ENCODE measurements at places on chromosomes 2 and 18.

- peak; percentile 49 for DNase-seq
Measured at GRCh38 chr2:211455216-211455841, 898.9 kb downstream of the CPS1 start.

GRCh38 chr2:119246884-119247843 lies 23.5 kb downstream of the STEAP3 start:
- no peak for DNase-seq

DNA sequence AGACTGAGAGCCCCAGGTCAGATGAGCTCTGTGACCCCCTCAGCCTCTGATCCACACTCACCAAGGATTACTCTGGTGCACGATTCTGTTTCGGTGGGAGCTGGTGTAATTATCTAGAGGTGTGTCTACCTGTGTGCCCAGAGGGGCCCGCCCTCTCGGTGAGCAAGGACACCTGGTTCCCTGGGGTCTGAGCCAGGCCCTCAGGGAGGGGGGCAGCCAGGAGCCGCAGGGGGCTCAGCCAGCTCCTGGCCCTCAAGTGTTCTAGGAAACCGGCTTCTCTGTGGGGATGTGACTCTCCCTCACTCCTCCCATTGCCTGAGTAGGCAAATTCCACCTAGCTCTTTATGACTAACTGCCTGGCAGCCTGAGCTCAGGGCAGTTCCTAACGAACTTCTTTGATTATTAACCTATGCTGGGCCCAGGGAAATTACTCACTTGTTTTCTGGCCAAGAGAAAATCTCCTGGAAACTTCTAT lies 17.4 kb downstream of the AGAP1 start:
- peak; percentile 48 for DNase-seq

DNA sequence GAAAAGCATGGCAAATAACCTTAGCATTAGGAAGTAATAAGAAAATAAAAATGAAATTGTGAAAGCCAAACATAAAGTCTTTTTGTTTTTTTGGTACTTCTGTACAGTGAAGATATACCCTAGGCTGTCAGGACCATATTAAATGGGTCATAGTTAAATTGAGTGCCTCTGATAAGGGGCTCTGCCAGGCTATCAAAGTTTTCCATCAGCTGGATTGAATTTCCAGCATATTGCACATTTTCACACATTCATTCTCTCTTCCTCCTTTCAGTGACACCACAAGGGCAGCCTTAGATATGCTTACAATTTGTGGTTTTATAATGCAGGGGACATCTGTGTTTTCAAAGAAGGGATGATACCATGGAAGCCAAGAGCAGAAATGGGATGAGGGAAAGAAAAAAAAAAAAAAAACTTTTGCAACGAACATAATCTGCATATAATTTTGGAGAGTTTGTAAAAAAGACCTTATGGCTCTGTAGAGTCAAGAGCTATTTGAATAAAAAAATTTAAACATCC lies 109.3 kb upstream of the LYPD1 start:
- DNase-seq = no peak

DNA sequence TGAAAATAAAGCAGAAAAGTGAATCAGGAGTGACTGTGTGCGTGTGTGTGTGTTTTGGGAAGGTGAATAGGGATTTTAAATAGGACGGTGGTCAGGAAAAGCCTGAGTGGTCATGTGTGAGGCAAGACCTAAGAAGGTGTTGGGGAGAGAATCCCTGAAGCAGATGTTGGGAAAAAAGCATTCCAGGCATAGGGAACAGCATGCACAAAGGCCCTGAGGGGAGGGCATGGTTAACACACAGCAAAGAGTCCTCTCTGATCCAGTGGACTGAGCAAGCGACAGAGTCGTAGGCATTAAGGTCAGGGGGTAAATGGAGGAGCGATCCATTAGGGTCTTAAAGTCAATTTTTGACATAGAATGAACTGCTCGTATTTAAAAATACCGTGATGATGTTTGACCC lies 34.0 kb upstream of the OTOS start:
- DNase-seq = no peak

GRCh38 chr18:57811477-57812125 lies 8.5 kb upstream of the ATP8B1 start:
- DNase-seq = peak; percentile 83

DNA sequence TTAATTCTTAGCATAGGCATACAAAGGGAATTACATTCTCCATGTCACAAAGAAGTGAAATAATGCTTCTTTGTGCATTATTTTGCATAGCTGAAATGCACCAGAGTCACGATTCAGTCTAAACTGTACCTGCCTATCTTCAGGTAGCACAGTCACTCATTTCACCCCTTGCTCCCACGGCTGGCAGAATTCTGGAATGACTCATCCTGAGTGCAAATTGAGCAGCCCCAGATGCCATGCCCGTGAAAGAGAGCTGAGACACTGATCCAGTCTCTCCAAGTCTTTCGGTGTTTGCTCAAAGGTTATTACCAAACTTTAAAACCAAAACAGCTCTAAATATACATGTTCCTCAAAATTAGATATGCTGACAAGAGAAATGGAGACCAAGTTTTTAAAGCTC lies 168.3 kb upstream of the POU3F3 start:
- no peak for DNase-seq

DNA sequence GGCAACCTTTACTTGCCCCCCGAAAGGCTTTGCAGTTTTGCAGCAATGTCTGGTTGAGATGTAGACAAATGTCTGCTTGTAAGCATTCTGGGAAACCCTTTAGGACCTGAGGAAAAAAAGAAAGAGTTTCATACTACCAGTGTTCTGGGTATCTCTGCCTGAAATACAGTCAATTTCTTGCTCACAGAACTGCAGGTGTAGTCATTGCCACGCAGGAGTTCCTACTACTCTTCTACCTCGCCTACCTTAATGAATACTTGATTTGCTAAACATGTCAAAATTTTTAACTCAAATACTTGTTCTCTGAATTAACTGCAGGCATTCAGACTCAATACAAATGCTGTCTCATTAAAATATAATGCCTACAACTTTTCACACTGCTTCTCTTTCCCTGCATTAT lies 56.4 kb downstream of the GCA start:
- DNase-seq = no peak

GRCh38 chr2:28357948-28358667 lies 34.5 kb upstream of the FOSL2 start:
- DNase-seq = no peak

- DNase-seq = no peak
Measured at GRCh38 chr2:12498704-12499103, 218.0 kb upstream of the TRIB2 start.

DNA sequence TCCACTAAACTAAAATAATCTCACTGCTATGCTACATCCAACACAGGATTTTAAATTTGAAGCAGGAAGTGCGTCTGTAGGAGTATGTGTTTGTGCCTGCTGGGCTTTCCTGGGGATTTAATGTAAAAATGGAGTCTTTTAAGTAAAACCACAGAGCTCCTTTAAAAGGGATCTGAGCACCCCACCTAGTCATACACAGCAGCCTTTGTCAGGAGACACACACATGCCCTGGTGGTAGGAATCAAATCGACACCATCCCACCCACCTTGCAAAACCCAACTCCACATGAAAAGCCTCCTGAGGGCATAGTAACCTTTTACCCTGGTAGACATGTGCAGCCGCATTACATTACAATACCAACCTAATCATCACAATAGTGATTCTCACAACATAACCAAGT lies 29.1 kb downstream of the UXS1 start:
- DNase-seq = peak; percentile 29

- no peak for DNase-seq
Measured at GRCh38 chr2:10241641-10242430, 60.9 kb upstream of the HPCAL1 start.

DNA sequence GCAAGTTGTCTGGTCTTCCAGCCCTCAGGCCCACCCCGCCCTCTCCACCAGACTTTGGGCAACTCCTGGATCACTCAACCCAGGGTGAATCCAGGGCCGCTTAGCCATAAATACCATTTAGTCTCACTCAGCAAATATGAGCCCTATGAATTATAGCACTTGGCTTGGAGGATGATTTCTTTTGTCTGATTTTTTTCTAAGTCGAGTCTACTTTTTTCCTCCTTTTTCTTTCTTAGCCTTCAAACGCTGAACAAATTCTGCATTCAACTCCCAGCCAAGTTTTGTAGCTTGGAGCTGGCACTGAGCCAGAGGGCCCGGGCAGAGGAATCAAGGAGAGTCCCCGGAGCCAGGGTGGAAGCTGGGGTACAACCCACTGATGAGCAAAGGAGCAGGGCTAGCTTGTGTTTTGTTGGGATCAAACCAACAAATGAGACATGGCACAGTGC lies 48.7 kb downstream of the SERTAD2 start:
- DNase-seq = no peak

- no peak for DNase-seq
Measured at GRCh38 chr2:15122915-15123314, 438.2 kb downstream of the NBAS start.

- DNase-seq = peak; percentile 94
Measured at GRCh38 chr2:10368491-10369231, 66.0 kb downstream of the HPCAL1 start.

- no peak for DNase-seq
Measured at GRCh38 chr2:138956116-138956515, 175.9 kb upstream of the NXPH2 start.

DNA sequence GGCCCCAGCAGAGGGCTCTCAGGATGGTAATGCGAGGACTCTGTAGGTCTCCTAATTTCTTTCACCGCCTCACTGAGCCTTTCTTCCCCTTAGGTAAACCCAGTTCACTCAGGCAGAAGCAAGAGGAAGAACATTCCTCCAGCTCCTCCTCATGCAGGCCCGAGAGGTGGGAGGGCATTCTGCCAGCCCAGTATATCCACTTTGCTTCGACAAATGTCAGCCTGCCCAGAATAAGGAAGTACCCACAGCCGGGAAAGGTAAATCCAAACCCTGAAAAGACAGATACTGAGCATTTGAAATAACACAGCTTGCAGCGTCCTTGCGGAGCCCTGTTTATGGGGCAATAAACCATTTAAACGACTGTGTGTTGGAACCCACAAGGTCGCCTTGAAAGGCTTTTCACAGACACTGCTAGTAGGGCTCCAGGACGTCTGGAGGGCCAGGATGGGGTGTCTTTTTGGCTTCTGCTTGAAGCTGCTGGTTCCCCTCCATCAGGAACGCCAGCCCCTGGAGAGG lies 63.0 kb upstream of the STPG4 start:
- no peak for DNase-seq

- no peak for DNase-seq
Measured at GRCh38 chr2:73830871-73831401, 2.2 kb downstream of the STAMBP start.

DNA sequence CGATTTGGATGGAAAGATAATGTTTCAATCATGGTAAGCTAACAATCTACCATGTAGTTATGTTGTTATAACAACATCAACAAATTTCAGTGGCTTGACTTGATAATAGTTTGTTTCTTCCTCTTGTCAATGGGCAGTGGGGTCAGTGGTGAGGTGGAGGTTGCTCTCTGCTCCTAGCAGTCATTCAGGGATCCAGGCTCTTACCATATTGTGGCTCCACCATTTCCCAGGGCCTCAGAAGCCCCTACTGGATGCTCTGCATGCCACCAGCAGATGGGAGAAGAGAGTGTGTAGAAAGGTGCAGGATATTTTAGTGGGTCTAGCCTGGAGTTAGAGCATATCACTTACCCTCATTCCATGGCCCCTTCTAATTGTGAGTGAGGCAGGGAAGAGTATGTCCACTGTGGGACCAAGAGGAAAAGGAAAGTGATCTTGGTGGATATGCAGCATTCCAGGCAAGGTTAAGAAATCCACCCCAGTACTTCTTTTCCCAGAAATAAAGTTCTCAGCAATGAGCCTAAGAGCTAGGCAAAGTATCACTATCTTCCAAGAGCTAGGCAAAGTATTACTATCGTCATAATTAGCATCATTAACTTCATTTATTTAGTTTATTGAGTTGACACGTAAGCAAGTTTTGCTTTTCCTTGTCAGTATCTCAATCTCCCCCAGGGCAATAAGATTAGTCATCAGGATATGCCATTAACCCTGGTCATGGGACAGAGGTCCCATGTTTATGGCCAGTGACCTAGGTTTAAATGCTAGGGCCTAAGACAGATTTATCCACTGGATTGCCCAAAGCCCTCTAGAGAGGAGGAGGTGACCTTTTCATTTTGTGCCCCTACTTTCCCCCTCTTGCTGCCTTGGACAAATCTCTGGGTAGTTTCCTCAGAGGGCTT lies 4.2 kb upstream of the IWS1 start:
- no peak for DNase-seq

DNA sequence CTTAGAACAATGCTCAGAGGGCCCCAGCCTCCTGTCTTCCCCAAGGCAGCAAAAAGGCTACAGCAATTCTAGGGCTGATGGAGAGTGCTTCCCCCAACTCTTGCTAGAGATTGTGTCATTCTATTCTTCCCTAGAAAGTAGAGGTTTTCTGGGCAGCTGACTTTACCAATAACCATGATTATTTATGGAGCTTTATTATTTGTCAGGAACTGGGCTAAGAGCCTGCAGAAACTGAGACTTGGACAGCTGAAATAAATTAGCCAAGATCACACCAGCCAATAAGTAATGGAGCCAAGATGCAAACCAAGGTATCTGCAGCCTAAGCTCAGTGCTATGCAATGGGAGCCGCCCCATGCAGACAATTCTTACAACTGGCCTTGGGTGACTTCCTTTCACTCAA lies 84.8 kb downstream of the CCBE1 start:
- no peak for DNase-seq
